ENCODE measurements at places on chromosomes 1 and 21.

DNA sequence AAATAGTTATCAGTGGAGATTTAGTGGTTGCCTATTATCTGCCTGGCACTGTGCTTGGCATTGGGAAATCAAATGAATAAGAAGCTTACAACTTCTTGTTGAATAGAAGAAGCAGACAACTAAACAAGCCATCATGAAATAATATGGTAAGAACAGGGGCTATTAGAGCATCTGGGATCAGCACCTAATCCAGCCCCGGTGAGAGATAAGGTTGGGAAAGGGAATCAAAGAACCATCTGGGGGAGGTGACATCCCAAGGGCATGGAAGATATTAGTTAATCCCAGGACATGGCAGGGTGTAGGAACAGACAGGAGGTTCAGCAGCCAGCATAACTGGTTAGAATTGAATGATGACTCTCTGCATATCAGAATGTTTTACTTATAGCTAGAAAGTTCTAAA lies 36.3 kb upstream of the SUCO start:
- DNase-seq, result no peak

- DNase-seq, result peak; percentile 32
These were observed at the start of gene ATP13A2 for GRCh38 chr1:17011439-17012307. Gene ATP13A2 (minus strand): TSS chr1:17011928. CDS start chr1:17011738, 190 bp downstream.

DNA sequence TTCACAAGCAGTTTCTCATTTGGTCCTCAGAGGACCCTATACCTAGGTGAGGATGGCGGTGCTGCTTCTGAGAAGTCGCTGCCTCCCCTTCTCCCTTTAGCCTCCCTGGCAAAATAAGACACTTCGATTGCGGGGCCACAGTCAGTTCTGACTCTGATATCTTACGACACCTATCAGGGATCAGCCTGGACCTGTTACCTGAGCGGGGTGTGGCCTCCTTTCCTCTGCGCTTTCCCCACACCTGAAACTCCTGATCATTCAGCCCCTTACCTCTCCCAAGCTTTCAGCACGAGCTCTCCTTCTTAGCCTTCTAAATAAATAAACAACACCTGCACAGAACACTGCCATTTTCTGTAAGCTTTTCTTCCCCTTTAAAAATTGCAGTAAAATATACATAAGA lies 24.6 kb upstream of the GPR137B start:
- DNase-seq, result no peak

DNA sequence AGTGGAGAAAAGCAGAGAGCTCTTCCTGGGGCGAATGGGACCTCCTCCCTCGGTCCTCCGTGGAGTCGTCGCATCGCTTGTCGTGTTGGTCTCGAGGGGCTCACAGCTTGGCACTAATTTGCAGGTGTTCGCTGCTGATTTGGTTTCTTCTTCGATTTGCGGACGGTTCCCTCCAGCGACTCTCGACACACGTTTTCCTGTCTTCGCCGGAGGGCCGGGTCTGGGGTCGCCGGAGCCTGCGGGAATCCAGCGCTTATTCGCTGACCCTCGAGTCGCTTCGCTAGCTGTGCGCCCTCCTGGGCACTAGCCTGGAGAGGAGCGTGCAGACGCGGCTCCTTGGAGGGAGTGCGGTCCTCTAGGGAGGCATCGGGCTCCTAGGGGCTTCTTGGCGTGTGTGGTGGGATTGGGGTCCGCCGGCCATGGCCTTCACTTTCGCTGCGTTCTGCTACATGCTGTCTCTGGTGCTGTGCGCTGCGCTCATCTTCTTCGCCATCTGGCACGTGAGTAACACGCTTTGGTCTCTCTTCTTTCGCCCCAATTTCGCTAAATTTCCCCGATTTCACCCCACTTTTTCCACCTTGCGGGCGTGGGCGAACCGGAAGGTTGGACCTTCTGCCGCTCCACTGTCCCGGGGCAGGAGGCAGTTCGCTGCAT lies 766 bp downstream of the CNIH3 start:
- no peak for DNase-seq

GRCh38 chr1:58412071-58412580 lies 134.4 kb downstream of the OMA1 start:
- no peak for DNase-seq

DNA sequence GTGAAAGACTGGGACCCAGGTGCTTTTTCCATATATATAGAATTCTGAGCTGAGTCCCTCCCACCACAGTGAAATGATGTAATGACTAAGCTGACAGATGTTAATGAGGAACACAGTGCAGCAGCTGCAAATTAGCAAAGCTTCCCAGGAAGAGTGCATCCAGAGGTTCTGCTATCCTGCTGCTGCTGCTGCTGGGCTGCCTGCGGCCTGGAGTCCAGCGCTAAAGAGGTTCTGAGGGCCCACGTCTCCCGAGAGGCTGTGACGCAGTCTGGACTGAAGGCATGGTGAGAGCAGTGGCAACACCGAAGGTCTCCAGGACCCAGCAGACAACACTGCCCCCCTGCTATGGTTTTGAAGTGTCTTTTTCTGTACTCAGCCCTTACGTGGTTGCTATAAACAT lies 63.9 kb downstream of the URB2 start:
- DNase-seq, result no peak

DNA sequence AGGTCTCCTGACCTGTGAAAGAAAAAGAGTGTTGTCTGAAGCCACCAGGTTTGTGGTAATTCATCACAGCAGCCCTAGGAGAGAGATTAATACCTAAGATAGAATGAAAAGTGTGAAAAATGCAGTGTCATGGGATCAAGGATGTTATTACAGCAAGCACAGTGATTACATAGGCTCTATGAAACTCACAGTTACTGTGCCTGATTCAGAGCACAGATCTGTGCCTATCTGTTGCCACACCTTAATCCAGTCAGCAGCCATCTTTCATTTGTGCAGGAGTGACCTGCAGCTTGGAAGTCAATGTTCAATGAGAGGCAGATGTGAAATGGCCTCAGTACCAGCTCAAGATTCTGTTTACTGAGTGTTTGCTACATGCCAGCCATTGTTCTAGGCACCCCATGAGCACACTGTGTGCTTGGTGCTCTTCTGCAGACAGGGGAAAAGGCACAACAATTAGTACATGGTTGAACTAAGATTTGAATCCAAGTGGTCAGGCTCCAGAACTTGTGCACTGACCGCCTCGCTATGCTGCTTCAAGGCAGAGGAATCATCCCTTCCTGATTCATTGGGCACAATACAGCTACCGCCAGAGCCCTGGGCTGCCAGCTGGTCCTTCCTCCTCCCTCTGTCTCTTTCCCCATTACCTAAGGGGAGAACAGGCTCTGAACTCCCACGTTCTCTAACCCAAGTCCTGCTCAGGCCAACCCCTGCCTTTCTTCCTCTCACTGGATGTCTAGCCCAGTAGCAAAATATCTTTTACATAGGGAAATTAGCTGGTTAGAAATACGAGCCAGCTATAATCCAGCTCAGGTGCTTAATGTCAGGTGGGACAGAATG lies 56.3 kb upstream of the NEK2 start:
- DNase-seq, result no peak

GRCh38 chr1:44409757-44410156 lies 4.7 kb downstream of the RNF220 start:
- no peak for DNase-seq

DNA sequence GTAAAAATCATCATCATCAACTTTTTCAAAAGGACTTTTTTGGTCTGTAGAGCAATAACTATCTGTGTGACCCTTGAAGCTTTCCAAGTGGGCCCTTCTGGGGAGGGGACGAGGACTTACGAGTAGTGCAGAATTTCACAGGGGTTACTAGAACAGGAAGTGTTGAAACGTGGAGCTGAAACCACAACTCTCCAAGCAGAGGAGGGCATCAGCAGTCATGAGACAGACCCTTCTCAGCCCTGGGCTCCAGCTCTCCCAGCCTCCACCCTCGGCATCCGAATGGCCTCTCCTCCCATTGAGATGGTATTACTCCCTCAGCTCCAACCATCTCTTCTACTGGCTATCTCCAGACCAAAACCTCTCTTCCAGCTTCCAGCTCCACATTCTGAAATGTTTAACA lies 3.6 kb downstream of the FAM89A start:
- no peak for DNase-seq

DNA sequence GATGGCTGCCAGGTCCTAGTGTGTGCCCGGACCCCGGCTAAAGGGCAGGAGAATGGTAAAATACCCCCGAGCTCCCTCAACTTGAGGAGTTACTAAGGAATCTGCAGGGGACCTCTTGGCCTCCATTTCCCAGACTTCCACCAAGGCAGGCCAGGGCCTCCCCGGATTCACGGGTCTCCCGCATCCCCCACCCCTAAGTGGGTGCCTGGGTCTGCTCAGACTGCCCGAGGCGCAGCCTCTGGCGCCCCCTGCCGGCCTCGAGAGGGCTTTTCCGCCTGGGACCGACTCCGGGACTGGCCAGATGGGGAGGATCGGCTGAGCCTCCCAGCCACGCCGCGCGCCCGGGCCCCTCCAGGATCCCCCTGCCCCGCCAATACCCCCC lies 1.7 kb downstream of the PLEKHG5 start:
- DNase-seq, result peak; percentile 62

- DNase-seq, result no peak
These were observed 592.7 kb upstream of the ADGRL4 start for GRCh38 chr1:79599257-79599656.

DNA sequence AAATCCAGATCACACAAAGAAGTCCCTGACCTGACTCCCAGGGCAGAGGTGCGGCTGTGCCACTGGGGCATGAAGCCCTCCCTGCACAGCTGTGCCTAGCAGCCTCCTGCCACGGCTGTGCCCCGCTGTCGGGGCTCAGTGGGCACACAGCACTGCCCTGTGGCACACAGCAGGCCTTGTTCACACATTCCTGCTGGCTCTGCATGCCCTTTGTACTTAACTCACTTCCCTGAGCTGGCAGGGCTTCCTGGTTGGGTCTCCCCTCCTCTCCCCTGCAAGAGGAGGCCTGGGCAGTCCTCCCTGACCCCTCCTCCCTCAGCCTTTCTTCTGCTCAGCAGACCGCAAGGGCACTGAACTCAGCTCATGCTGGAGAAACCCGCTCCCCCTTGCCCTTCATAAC lies 14.8 kb downstream of the LHX4 start:
- DNase-seq, result no peak

DNA sequence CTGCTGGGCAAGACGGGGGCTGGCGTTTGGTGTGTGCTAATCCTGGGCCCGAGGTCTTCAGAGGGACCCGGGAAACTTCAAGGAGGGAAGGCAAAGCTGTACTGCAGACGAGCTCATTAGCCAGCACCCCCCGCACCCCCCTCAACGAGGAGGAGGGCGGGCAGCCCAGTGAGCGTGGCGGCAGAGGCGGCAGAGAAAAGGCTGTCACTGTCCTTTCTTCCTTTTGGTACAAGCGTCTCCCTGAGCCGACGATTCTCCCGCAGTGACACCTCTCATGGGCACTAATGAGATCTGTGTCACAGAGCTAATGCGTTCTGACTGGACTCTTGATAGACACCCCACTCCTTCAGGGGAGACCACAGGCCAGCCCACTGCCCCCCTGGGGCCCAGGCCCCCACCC lies 29.5 kb downstream of the DMAP1 start:
- no peak for DNase-seq

- no peak for DNase-seq
These were observed 15.4 kb upstream of the TOR3A start for GRCh38 chr1:179066471-179066870.

DNA sequence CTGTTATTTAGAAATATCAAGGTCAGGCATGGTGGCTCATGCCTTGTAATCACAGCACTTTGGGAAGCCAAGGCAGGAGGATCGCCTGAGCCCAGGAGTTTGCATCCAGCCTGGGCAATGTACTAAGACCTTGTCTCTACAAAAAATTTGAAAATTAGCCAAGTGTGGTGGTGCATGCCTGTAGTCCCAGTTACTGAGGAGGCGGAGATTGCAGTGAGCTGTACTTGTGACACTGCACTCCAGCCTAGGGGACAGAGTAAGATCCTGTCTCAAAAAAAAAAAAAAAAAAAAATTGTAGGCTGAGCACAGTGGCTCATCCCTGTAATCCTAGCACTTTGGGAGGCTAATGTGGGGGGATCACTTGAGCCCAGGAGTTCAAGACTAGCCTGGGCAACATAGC lies 45.3 kb downstream of the PIK3CD start:
- no peak for DNase-seq

- DNase-seq, result no peak
These were observed 31.2 kb upstream of the QSOX1 start for GRCh38 chr1:180123463-180123936.

DNA sequence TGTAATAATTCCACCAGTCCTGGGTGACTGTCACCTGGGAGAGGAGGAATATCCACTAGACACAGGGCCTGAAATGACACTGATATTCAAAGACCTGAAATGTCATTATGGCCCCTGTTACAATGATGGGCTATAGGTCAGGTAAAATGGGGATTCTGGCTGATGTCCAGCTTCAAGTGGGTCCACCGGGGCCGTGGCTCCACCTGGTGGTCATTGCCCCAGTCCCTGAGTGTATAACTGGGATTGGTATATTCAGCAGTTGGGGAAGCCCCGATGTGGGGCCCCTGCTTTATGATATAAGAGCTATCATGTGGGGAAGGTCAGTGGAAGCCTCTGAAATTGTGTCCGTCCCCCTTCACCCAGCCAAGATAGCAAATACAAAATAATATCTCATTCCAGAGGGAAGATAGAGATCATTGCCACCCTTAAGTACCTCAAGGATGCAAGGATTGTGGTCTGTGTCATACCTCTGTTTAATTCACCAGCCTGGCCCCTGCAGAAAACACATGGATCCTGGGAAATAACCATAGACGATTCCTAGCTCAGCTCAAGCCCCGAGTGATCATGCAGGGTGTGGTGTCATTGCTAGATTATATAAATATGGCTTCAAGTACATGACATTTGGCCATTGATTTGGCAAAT lies 19.4 kb downstream of the PLEKHO1 start:
- DNase-seq, result peak; percentile 13

- DNase-seq, result no peak
These were observed 110.0 kb downstream of the GLUL start for GRCh38 chr1:182281541-182281940.

DNA sequence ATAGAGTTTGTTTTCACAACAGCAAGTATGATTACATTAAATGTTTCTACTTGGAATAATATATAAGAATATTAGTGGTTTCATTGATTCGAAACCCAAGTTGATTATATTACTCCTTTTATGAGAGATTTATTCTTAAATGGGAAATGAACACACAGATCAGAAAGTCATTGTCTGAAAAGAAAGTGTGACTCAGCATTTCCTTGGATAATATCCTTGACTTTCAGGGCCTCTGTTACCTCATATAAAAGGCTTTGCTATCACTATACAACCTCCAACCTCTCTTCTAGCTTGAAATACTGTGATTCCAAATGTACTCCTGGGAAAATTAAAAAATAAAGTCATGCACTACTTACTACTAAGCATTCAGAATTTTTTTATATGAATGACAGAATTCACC lies 295.3 kb upstream of the LYPLAL1 start:
- no peak for DNase-seq

- no peak for DNase-seq
These were observed 331.1 kb upstream of the AJAP1 start for GRCh38 chr1:4323309-4323708.

DNA sequence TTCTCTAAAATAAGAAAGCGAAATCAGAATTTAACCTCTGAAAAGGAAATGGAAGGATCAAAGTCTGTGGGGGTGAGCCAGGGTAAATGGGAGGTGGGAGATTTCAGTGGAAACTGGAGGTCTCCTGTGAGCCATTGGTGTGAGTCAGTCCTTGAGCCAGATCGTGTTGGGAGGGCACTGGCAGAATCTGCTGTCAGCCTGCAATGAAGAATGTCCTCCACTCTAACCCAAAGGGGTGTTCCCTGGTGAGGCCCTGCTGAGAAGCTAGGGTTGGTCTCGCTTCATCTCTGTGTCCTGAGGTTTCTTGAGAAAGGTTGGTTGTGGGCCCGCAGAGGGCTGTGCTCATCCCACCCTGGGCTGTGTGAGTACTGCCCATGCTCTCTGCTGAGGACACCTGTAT lies 2.4 kb downstream of the QSOX1 start:
- DNase-seq, result no peak
